ENCODE measurements at places on chromosomes 7 and 10.

- no peak for DNase-seq
These were observed 9.7 kb upstream of the TTYH3 start for GRCh38 chr7:2621948-2622640.

GRCh38 chr7:129703751-129704150 lies 92.2 kb downstream of the NRF1 start:
- no peak for DNase-seq

GRCh38 chr7:150875791-150876190 lies 23.5 kb downstream of the AOC1 start:
- no peak for DNase-seq

GRCh38 chr7:135822376-135822775 lies 73.8 kb upstream of the FAM180A start:
- DNase-seq = no peak

DNA sequence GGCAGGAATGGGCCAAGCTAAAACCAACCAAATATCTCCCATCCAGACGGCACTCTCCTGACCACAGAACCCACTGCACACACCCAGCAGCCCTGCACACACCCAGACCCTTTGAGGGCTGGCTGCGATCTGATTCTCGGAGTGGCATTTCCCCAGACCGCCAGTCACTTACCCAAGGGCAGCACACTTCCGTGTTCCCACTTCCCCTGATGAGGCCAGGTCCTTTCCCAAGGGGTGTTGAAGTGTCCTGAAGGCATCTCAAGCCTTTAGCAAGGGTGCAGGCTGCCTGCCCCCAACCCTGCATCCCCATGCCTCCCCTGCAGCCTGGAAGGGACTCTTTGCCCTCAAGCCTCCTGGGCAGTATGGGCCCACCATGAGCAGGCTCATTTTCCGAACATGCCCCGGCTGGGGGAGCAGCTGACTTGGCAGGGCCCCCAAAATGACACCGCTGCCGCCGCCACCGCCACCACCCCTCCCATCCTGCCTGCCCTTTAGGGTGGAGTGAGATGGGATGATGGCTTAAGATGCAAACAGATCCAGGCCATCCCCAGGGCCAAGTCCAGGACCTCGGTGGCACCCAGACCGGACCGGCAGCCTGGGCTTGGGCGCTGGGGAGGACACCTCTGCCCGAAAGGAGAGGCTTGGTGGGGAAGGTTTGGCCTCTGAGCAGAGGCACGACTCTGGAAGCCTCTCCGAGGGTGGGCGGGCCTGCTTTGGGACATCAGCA lies 159.8 kb downstream of the NRF1 start:
- DNase-seq = no peak

DNA sequence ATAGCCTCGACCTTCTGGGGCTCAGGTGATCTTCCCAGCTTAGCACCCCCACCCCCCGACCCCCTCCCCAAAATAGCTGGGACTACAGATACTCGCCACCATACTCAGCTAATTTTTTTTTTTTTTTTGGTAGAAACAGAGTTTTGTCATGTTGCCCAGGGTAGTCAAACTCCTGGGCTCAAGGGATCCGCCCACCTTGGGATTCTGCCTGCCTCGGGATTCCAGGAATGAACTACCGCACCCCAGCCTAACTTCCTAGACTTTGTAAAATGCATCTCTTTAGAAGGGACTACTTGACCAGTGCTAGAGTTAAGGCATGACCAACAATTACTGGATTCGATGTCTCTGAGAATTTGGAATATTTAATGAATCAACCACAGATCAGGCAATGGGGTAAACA lies 85.9 kb downstream of the MDFIC start:
- DNase-seq = no peak
